ENCODE measurements at places on chromosomes 11 and 22.

DNA sequence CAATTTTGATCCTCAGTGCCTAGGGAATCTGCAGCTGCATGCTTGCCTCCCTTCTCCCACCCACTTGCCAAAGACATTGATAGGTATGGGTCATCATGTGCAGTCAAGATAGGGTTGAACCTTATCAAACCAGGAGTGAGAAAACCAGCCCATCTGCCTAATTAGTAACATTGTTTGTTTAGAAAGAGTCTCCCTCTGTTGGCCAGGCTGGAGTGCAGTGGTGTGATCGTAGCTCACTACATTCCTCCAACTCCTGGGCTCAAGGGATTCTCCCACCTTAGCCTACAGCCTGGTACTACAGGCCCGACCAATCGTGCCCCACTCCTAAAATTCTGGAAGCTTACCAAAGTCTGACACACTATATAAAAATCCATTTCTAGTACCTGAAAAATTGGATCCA, 4.6 kb downstream of the C11orf71 start:
- no peak for DNase-seq

DNA sequence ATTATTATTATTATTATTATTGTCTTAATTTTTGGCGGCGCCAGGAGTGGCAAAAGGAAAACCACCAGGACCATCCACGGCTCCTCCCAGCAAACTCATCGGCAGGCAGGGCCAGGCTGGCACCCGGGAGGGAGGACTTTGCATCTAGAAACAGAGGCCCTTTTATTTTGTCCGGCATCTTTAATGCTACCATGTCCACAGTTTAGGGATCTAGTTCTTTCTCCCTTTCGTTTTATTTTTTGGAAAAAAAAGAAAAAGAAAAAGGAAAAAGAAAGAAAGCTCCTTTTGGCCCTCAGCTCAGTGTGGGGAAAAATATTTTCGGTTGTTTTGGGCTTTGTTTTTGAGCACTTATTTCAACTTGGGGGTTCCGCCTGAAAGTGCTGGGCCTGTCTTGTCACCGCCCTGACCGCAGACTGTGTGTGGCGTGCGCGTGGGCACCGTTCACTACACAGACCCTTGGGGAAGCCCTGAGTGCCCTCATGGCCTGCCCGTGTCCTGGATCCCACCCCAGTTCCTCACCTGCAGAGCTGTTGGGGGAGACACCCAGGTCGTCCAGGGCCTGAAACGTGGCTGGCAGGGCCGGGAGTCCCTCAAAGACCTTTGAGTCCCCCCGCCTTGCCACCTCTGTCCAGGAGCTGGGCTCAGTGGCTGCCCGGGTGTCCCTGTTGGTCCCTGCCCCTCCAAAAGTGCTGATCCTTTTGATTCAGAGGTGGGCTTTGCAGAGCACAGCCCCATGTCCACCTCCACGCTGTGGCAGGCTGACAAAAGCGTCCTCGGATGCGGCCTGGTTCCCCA, 69.1 kb upstream of the PPARA start:
- no peak for DNase-seq

DNA sequence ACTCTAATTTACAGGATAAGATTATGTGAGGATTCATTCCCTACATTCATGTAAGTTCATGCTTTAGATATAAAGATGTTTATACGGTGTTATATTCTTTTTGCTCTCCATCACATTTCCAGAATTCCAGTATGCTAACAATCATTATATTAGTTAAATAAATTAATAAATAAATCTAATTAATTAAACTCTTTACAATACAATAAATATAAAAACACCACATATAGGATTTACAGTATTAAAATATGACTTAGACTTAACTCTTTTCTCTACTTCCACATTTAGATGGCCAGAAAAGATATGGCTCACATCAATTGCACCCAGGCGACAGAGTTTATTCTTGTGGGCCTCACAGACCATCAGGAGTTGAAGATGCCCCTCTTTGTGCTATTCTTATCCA, at the start of gene OR8U1:
TSS of gene OR8U1 (plus strand) at position 301 of the 400 bp plus-strand sequence. CDS start at position 301, 0 bp downstream.
- DNase-seq, result no peak

- DNase-seq, result no peak
Measured at GRCh38 chr11:124313849-124314248, at the start of gene OR8D1. Gene OR8D1, minus strand, starts transcription at chr11:124313949. Its CDS starts 3,183 bp downstream, at chr11:124310766.

- DNase-seq, result no peak
Measured at GRCh38 chr11:89625171-89625570, 84.9 kb upstream of the TRIM77 start.

DNA sequence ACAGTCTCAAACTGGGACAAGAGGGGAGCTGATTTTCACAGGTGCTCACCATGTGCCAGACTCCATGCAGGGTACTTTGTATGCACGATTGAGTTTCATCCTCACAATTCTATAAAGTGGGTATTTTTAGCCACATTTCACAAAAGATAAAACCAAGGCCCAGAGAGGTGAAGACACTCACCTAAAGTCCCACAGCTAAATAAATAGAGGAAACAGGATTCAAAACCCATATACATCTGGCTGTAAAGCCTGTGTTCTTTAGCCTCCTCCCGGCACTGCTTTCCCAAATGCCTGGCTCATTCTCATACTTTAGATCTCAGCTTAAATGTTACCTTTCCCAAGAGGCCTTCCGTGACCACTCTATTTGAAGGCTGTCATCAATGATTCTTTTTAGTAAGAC, 13.2 kb upstream of the KCTD14 start:
- DNase-seq, result no peak

- DNase-seq, result no peak
Measured at GRCh38 chr11:19598456-19598855, 114.2 kb upstream of the NAV2 start.

GRCh38 chr11:118417801-118418200, 16.4 kb downstream of the ATP5MG start:
- DNase-seq, result no peak

GRCh38 chr22:37986371-37986770, 2.0 kb upstream of the SOX10 start:
- no peak for DNase-seq

DNA sequence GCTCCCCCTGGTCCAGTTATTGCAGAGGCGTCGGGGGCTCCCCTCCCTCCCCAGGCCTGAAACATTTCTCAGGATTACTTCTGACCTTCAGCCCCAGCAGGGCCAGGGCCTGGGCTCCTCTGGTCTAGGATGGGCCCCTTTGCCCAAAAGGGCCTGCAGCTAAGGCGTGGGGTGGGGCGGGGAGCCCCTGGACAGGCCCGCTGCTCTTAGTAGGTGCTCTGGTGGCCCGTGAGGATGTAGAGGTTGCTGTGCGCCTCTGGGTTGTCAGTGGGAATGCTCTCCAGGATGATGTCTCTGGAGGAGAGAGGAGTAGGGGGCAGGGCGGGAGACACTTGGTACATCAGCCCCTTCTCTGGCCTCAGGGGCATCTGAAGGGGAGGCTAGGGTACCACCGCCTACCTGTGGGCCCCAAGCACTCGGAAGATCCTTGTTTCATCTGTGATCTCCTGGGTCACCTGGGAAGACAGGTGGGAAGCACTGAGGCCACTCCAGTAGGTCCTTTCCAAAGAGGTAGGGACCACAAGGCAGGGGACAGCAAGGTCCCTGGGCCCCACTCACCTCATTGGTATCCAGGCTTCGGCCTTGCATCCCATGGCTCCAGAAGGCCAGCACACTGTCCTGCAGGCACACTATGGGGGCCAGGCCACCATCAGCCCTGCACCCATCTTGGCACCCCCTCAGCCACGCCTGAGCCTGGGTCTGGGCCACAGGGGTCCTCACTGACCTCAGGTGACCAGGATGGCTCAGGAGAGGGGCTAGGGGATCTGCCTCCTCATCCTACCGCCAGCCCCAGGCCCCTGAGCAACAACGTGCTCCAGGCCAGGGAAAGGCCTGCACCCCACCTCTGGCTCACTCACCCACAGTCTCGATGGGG, 11.2 kb upstream of the SF1 start:
- no peak for DNase-seq

- no peak for DNase-seq
Measured at GRCh38 chr11:8234910-8235309, 28.8 kb downstream of the LMO1 start.

GRCh38 chr11:10376061-10376460, 71.2 kb downstream of the ADM start:
- no peak for DNase-seq

GRCh38 chr11:118522571-118523072, 4.7 kb upstream of the TTC36 start:
- no peak for DNase-seq

- DNase-seq, result no peak
Measured at GRCh38 chr11:66494935-66495334, 14.7 kb downstream of the DPP3 start.

DNA sequence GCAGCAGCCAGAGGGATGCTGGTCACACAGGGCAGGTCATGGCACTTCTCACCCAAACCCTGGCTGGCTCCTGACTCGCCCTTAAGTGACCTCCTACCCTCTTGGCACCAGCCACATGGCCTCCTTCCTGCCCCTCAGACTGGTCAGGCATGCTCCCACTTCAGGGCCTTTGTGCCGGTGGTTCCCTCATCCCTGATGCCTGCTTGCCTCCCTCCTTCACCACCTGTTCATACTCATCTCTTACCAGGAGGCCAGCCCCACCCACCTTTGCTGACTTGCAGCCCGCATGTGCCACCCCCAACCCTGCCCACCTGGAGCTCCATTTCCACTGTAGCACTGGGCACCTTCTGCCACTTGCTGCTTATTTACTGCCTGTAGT, 20.1 kb downstream of the GNAZ start:
- DNase-seq, result no peak

DNA sequence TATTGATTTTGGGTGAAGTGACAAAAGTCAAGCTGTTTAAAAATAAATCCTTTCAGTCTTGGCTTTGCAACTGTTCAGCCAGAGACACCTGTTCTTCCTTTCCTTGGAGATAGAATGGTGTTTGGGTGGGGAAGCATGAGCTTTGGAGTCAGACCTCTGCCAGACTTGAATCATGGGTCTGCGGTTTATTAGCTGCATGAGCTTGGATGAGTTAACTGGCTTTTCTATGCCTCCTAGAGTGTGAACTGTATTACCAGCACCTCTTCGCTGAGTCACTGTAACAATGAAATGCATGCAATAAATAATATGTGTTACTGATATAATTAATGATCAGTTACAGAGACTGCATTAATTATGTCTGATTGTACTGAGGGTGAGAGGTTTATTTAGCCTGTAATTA, 13.5 kb upstream of the MYEOV start:
- no peak for DNase-seq

- DNase-seq, result no peak
Measured at GRCh38 chr11:17381156-17381555, 7.3 kb downstream of the KCNJ11 start.

DNA sequence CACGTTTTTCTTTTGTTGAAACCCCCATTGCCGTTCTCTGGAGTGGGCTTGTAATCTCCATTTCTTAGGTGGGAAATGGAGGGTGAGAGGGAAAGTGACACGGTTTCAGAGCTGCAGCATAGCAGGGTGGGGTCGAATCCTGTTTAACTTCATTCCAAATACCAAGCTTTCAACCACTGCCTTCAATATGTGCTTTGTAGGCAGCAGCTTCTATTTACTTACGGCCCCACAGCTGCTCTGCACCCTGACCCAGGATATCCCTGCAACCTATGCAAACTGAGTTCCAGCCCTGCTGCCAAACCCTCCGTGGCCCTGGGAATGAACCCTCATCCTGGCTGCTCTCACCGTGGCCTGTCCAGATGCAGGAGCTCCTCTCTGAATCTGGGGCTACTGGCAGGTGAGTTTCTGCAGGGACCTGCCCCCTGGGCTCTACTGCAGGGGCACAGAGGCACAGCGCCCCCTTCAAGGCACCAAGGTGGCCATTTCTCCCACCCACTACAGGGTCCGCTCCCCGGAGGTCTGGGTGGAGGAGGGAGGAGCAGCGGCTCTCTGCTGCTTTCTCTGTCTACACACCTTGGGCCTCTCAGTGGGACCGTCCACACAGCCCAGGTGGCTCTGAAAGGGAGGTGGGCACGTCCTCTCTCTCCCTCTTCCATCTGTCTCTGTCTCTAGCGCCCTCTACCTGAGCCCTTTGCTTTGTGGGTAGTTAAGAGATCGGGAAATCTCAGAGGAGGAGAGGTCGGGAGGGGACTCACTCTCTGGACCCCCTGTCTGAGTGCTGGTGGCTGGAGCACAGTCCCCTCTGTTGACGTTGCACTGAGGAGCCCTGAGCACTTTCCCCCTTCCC, 279.1 kb downstream of the BRD1 start:
- no peak for DNase-seq

DNA sequence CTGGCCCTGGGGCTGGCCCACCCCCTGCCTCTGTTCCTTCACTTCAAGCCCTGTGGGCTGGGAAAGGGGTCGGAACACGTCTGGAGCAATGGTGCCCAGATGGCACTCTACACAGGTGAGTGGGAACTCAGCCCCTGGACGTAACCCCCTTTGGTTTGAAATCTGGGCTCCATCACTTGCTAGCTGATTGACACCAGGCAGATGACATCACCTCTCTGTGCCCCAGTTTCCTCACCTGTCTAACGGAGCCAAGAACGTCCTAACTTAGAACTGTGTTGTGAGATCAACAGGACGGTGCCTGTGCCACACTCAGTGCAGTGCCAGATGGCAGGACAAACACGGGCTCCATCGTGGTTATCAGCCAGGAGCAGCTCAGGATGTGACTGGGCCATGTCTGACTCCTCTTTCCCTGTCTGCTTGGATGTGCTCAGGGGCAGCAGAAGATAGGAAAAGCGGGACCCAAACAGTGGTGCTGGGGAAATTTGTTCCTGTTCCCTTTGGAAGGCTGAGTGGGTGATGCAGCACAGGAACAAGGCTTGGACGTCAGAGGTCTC, 24.4 kb downstream of the NPTXR start:
- DNase-seq, result no peak

DNA sequence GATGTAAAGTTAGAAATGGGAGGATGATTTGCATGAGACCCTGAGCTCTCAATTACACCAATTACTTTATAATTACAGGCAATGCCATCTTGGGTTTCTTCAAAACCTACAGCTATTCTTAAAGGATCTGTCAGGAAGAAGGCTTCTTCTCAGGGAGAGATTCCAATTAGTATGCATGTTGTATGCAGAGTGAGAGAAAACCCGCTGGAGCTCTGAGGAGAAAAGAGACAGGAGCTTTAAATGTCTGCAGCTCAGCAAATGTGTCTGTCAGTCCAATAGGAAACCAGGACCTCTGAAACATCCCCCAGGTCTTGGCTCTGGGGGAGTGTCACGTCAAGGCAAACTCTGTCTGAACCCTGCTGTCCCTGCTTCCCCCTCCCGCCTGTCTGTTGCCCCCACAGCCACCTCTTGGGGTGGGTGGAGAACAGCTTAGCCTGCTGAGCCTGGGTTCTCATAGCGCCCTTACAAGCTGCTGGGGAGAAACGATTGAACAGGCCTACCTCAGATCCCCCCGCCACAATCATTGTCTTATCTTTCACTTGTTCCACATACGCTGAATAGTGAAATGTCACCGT, 140.2 kb downstream of the SPATA19 start:
- DNase-seq, result no peak

- no peak for DNase-seq
Measured at GRCh38 chr11:121892863-121893262, 223.2 kb downstream of the BLID start.

- DNase-seq, result no peak
Measured at GRCh38 chr22:38487946-38488345, 18.2 kb downstream of the DDX17 start.
